ENCODE measurements at places on chromosomes 12 and 14. TPM values are rescaled to one million over a fixed set of nuclear protein-coding genes. Genes with fewer than 3 reads are reported as not detected.
A peak's percentile ranks its signal among the peaks of the same experiment; 100 is the strongest.

DNA sequence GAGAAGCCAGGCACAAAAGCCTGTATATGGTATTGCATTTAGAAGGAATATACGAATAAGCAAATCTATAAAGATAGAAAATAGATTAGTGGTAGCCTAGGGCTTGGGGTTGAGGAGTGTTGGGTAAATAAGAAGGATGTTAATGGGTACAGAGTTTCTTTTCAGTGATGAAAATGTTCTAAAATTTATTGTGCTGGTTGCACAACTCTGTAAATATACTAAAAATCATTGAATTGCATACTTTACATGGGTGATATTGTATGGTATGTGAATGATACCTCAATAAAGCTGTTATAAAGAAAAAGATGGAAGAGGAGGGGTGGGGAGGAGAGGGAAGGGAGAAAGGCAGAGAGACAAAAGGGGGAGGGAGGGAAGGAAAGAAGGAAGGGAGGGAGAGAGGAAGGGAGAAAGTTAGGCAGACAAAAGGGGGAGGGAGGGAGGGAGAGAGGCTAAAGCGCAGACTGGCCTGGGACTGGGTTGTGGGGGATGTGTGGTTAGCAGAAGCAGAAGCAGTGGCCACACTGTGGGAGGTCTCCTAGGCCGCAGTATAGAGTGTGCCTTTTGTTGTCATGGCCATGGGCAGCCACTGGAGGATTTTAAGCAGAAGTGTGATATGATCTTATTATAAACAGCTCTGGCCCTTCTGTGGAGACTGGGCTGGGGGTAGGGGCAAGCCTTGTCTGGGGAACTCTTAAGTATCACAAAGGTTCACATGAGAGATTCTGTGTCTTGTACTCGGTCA lies 73.6 kb upstream of the ELK3 start:
- H3K4me3 ChIP-seq, result no peak overlapping the region
- no peaks in the 10 kb centered on the region for H3K36me3 ChIP-seq
- no peaks in the 10 kb centered on the region for H3K4me1 ChIP-seq
- H3K27ac ChIP-seq, result no peak overlapping the region
- no peaks in the 10 kb centered on the region for H3K27me3 ChIP-seq

- H3K27me3 ChIP-seq, result no peaks in the 10 kb centered on the region
- peaks cover 25% of the 10 kb centered on the region for H3K4me1 ChIP-seq
- peak overlapping the region; percentile 99 for H3K27ac ChIP-seq
- DNase-seq, result peak; percentile 46
These were observed 14.8 kb upstream of the CALM1 start for GRCh38 chr14:90381999-90382451.

DNA sequence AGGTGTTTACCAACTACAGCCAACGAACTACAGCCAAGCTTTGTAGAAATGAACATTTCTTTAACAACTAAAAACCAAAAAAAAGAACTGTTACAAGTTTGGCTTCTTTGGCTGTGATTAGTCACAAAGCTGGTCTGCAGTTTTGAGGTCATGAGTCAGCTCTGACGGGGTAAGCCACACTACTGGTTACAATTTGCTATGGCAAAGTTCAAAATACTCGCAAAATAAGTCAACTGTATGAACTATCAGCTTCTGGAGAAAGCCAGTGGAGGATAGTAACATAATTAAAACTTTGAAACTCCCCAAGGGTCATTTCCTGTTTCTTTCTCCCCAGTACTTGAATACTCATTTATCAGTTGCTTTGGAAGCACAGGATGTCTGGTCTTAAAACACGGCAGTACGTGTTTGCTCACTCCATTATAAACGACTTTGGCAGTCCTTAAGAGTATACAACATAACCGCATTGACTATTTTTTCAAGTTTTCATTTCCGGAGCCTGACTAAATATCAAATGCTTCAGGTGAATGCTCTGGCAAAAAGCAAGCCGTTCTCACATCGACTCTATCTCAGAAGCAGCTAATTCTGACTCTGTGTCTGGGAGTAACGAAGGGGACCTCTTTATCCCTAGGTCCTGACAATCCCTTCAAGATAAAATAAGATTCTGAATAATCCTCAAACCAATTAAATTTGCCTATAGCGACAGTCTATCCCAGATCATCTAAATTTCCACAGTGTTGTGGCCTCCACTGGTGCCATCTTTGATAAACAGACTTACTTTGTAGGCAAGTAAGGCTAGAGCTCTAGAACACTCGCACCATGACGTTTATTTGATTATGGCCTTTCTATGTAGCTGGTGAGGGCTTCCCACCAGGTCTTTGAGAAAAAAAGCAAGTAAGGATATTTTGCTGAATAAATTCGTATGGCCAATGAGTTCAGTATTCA lies 10.6 kb downstream of the PHLDA1 start:
- H3K27ac ChIP-seq, result peak overlapping the region; percentile 98
- peak overlapping the region; percentile 41 for H3K4me3 ChIP-seq
- H3K27me3 ChIP-seq, result no peaks in the 10 kb centered on the region
- peaks cover 51% of the 10 kb centered on the region for H3K4me1 ChIP-seq

GRCh38 chr12:176321-177181 lies 37.4 kb downstream of the SLC6A12 start:
- 0 out of 2 replicates have a peak, but pooled peaks cover 9% of the 10 kb centered on the region for H3K27me3 ChIP-seq
- peaks cover 6% of the 10 kb centered on the region for H3K4me1 ChIP-seq
- no peaks in the 10 kb centered on the region for H3K36me3 ChIP-seq
- peak; percentile 55 for DNase-seq

The BLOC1S1 gene
- total RNA-seq, result 47.6 TPM

GRCh38 chr12:132239796-132240668 lies 89.4 kb downstream of the GALNT9 start:
- H3K27me3 ChIP-seq, result peaks cover 5% of the 10 kb centered on the region
- no peak overlapping the region for H3K4me3 ChIP-seq
- no peaks in the 10 kb centered on the region for H3K36me3 ChIP-seq
- DNase-seq, result no peak

The GNB3 gene
- 3.2 TPM for total RNA-seq

The ADAM21 gene
- 0.97 TPM for total RNA-seq

GRCh38 chr14:27242874-27243273 lies 645.0 kb upstream of the NOVA1 start:
- H3K36me3 ChIP-seq, result no peaks in the 10 kb centered on the region
- H3K27ac ChIP-seq, result no peak overlapping the region
- no peak overlapping the region for H3K4me3 ChIP-seq
- no peak for DNase-seq
- H3K4me1 ChIP-seq, result no peaks in the 10 kb centered on the region
